ENCODE measurements at places on chromosomes 4 and X. TPM values are rescaled to one million over a fixed set of nuclear protein-coding genes. Genes with fewer than 3 reads are reported as not detected.

The SYTL4 gene
- 52.5 TPM for total RNA-seq

The NPNT gene
- 30.6 TPM for total RNA-seq

The RAB41 gene
- not detected for total RNA-seq

The INTS6L gene
- 14.9 TPM for total RNA-seq

All from left colon (tissue), 2 donors.